A549 (cell line): ENCODE measurements at places on chromosomes 7 and 10.

GRCh38 chr7:49797987-49798660 lies 24.7 kb downstream of the VWC2 start:
- DNase-seq, result no peak

GRCh38 chr10:107477266-107477665 lies 312.8 kb upstream of the SORCS1 start:
- no peak for DNase-seq

DNA sequence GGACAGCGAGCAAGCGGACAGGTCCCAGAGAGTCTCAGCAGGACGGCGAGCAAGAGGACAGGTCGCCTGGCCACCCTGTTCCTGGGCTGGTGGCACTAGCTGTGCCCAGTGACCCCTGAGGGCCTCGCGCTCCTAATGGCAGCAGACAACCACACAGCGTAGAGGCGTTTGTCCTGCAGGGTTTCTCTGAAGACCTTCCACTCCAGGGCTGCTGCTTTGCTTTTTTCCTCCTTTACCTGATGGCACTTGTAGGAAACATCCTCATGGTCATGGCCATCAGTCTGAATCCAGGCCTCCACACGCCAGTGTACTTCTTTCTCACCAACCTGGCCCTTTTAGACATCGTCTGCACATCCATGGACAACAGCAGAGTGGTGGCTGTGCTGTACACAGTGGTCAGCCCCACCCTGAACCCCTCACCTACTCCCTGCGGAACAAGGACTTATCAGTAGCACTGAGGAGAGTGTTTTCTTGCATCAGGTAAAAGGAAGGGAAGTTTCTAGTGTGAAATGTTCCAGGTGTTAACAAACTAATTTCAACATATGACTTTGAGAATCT lies 27.4 kb downstream of the SCART1 start:
- DNase-seq, result no peak

GRCh38 chr10:124387078-124387874 lies 31.4 kb downstream of the OAT start:
- DNase-seq, result peak; percentile 63

- no peak for DNase-seq
Observed at GRCh38 chr10:103820101-103821062, 35.0 kb downstream of the SH3PXD2A start.

DNA sequence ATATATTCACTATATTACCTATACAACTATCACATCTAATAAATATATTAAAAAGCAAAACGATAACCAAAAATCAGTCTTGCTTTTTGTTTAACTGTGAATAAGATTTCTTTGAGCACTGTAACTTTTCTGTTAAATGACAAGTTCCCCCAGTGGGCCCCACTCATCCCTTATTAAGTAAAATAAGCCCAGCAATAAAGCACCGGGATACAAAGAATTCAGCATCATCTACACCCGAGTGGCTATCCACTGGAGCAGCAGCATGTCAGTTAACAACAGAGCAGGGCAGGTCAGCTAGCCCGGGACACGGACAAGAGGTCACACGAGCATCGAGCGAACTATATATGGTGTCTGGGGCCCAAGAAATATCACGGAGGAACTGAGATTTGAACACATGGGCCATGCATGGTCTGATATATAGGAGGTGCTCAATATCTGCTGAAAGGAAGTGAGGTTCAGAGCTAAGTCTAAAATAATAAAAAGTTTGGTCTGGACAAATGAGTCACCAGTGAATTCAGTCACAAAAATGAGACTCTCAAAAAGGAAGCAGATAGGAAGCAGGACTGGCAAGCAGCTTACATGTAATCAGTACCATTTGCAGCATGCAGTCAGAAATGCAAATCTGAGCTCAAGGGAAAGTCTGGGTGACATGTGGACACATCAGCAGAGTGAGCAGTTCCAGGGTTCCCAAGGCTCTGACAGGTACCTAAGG lies 4.1 kb downstream of the ERCC6 start:
- no peak for DNase-seq

DNA sequence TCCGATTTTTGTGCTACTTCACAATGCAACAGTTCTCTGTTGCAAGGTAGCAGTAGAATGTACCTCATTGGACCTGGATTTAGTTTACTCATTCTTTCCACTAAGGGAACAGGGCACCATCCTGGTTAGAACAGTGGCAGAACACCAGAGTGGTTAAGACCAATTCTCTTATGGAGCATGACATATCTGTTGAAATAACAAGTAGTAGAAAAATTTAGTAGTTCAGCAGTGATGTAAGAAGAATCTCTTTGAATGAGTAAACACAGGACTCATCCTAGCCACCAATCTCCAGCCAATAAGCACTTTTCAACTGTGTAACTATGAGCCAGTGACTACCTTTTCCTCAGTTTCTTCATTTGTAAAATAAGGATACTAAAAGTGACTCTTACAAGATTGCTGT lies 2.4 kb downstream of the ANKRD22 start:
- DNase-seq, result no peak

DNA sequence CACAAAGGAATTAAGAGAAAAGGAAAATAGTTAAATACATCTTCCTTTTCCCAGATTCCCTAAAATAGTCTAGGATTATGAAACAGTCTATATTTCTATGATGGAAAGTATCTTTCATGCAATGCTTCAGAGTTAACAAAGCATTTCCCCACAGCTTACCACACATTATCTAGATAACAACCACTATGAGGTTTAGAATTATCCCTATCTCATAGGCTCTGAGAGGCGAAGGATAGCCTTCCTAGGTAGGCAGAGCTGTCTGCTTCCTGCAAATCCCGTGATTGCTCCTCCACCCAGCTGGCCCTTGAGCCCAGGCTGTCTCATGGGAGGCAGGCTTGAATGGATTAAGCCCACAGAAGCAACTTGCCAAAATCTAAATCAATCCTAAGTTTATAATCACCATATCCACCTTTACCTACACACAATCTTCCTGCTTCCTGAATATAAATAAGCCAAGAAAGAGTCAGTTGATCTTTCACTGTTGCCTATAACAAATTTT lies 321.4 kb upstream of the AOAH start:
- DNase-seq, result no peak

DNA sequence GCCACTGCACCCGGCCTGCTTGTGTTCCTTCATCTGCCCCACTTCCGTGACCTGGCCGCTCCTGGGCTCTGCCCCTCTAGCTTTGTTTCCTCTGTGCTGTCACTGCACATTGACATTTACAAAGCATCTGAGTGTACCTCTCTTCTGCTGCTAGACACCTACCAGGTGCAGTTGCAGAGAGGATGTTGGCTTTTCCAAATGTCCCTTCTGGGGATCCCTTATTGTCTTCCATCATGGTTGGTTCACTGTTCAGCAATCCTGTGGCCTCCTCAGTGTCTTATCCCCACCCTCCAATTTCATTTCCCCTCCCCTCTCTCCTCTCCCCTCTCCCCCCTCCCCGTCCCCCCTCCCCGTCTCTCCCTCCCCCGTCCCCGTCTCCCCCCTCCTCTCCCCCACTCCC lies 13.8 kb downstream of the VWA2 start:
- no peak for DNase-seq

DNA sequence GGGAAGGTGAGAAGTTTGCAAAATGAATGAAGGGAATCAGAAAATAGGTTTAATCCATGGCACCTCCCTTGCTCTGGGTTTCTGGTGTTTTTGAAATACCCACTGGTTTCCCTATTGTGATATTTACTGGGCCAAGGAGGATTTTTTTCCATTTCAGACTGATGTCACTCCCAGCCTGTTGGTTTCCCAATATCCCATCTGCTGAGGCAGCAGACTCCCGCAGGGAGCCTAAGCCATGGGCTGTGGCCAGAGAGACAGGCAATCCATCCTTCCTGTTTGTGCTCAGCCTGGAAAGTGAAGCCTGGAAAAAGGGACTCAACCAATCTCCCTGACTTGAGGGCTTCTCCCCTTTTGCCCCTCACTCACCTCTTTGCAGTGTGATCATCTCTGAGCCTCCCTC lies 22.8 kb downstream of the FAM107B start:
- DNase-seq, result no peak
